ENCODE measurements at places on chromosomes 7 and 10. TPM values are rescaled to one million over a fixed set of nuclear protein-coding genes. Genes with fewer than 3 reads are reported as not detected.

DNA sequence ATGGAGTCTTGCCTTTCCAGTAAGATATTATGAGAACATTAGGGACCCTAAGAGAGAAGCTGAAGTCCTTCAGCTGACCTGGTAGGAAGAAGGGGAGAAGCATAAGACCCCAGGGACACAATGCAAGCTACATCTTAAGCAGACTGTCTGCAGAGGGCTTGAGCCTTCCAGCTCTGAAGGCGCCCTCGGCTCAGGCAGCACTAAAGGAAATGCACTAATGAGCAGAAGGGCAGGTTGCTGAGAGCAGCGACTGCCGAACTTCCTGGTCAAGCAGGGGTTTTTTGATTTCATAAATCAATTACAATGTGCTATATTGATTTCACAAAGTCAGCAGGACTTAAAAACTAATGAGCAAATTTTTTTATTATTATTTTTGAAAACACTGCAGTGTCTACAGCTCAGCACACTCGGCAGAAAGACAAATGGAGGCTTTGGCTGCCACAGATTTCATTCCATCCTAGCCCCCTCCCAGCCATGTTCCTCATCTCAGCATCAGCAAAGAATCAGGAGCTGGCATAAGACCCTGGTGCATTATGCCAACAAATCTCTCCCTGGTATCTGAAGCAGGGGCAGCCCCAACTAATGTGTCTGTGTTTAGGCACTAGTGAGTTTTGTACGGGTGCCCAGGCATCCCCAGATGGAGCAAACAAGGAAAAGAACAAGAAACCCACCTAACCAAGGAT, 57.1 kb downstream of the LRRTM3 start:
- no peak for DNase-seq

DNA sequence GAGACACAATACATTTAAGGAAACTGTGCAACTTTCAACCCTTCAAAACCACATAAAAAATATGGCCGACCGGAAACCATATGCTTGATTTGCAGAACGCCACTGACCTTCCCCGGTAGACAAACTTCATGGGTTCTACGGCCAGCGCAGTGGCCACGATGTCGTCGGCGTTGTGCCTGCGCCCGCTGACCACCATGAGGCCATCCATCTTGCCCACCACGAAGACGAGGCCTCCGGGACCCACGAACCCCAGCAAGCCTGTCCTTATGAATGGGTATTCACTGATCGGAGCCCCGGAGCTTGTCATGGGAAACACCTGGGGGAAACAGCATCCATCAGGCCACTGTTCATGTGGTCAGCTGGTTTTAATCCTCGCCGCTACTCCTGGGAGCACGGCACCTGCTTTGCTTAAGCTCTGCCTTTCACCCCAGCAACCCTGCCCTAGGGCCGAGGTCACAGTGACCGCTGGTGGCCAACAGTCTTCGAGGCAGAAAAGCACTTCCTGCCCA, 229.1 kb downstream of the ZMYND11 start:
- no peak for DNase-seq

Gene CYP2C8
- total RNA-seq = not detected

Gene FZD8
- 42.3 TPM for total RNA-seq

- DNase-seq = no peak
Measured at GRCh38 chr7:99693427-99694200, 13.8 kb upstream of the CYP3A5 start.

- no peak for DNase-seq
Measured at GRCh38 chr10:43605850-43606322, 352 bp upstream of the ZNF485 start.

- DNase-seq = no peak
Measured at GRCh38 chr7:117782761-117783160, 90.5 kb downstream of the CTTNBP2 start.

- no peak for DNase-seq
Measured at GRCh38 chr7:1611708-1612241, 41.9 kb upstream of the PSMG3 start.

Gene SKIDA1
- 1.2 TPM for total RNA-seq

GRCh38 chr7:139538881-139539635, 15.6 kb downstream of the CLEC2L start:
- DNase-seq = no peak

DNA sequence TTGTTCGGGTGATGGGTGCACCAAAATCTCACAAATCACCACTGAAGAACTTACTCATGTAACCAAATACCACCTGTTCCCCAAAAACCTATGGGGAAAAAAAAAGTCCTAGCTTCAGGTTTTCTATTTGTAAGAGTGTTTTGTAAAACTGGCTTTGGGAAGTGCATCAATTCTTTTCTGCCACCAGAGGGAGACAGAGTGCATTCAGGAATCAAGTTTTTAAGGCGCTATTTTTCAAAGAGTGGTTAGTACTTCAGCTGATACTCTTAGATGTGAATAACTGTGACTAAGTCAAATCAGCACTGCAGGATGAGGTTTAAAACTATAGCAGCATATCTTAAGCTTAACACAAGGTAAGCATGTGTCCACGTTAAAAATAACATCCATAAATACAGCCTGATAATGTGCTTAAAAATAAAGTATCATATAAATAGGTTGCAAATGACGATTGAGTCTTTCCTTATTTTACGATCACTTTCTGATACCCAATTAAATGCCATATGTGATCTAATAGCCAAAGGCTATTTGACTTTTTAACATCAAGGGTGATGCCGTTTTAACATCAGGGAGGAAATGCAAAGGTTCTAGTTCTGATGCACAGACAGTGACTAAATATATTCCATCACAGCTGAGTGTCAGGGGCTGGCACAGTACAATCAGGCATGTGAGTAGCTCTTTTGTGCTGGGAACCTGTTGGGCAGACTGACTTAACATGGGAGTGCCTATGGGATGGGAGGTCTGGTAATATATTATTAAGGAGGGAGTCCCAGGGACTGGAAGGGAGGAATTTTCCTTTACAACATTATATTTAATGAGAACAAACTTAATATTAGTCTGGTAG, 10.6 kb upstream of the LYZL2 start:
- DNase-seq = no peak

Gene CROT
- 8.9 TPM for total RNA-seq

DNA sequence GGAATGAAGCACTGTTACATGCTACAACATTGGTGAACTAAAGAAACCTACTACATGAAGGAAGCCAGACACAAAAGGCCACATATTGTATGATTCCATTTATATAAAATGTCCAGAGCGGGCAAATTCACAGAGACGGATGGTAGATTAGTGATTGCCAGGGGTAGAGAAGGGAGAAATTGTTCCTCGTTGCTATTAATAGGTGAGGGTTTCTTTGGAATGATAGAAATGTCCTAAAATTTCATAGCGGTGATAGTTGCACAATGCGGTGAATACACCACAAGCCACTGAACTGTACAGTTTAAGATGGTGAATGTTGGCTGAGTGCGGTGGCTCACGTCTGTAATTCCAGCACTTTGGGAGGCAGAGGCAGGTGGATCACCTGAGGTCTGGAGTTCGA, 29.0 kb downstream of the DENND2A start:
- no peak for DNase-seq

Gene PDZD7
- total RNA-seq = 1.2 TPM

Measured in glomerular endothelial cell (primary cell).